ENCODE measurements at places on chromosomes 7 and 10.

DNA sequence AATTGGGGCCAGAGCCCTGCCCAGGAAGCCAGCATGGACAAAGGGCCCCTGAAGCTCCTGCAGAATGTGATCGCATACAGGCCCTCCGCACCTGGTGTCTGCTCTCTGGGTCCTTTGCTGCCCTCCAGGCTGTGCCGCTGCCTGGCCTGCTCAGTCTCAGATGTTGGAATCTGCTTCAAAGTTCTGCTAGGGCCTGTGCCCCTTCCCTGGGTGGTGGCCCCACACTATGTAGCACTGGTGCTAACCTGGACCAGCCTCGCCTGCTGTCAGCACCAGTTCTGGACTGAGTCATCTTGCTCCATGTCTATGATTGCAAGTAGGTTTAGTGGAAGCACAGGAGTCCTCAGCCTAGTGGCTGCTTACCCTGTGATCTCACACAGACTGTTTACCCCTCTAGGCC is 6.3 kb downstream of the MAT1A start:
- no peak for DNase-seq

- DNase-seq = no peak
Observed at GRCh38 chr7:50274361-50274760, 30.2 kb upstream of the IKZF1 start.

DNA sequence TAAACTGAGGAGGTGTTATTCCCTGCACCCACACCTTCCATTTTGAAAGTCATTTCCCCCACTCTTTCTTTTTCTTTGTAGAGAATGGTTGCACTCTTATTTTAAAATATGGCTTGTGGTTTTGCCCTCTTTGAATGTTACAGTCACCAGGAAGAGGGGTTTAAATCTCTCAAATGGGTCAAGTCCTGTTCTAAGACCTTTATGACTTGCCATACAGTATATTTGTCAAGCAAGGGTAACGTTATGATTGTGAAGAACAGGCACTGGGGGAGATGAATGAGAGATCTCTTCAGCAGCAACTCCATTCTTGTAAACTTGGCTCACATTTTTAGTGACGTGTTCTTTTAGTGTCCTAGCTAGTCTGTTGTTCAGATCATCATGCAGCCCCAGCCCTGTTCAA is 634.7 kb downstream of the KCNMA1 start:
- DNase-seq = no peak

GRCh38 chr7:156773966-156774365 is 119.0 kb downstream of the LMBR1 start:
- DNase-seq = no peak

DNA sequence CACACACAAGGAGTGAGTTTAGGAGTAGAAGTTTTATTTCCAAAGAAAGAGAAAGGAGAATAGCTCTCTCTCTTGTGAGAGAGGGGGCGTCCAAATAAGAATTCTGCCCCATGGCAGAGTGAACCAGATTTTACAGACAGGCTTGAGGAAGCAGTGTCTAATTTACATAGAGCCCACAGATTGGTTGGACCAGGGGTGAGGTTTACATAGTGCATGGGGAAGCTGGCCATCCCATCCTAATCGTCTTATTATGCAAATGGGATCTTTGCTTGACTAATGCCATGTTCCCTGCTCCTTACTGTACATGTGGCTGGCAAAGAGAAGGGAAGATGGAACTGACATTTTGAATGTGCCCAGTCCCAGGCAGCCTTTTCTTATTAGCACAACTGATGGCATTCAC is 60.0 kb upstream of the ACSM6 start:
- no peak for DNase-seq

GRCh38 chr7:121085922-121086321 is 97.4 kb downstream of the CPED1 start:
- no peak for DNase-seq

- DNase-seq = no peak
Observed at GRCh38 chr7:158076215-158076614, 511.4 kb downstream of the PTPRN2 start.

DNA sequence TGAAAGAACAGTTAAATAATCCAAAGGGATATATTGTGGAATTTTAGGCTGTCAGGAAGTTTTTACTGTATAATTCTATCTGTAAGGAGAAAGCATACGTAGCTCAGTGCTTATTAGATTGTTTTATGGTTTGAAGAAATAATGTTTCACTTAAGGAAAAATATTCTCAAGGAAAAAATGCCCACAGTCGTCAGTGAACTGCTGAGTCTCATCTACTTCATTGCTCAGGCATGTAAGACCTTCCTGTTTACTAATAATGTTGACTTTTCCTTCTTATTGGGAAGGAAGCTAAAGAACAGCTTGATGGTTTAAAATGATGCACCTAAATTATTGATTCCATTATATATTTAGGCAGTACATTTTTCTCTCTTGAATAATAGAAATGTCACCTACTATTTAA is 304.2 kb downstream of the SDK1 start:
- DNase-seq = no peak

- DNase-seq = peak; percentile 48
Observed at GRCh38 chr7:37709631-37710509, 26.3 kb downstream of the GPR141 start.

DNA sequence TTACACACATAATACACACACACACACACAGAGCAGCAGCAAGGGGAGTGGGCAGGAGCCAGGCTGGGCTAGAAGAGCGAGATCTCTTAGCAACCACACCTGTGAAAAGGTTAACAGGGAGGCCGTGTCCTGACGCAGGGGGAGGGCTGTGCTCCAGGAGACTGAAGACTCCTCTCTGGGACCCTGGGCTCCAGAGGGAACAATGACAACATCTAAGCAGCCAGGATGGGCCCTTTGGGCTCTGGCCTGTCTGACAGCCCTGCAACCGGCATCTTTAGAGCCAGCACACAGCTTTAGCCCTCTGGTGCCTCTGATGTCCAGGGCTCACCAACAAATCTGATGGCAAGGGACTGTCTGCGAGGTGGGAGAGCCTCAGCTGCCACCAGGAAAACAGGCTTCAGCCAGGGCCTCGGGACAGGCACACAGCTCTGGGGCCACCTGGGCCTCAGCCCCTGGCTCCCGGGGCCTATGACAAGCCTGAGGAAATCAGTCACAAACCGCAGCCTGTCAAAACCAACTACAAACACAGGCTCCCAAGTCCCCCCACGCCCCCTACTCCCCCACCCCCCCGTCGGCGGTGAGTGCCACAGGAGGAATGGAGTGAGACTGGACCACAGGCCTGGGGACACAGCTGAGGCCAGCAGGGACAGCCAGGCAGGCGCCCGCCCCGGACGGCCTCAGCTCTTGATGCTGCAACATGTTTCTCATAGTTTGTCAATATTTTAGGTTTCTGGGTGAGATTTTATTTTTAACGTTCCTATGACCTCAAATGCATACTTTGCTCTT is 102.8 kb downstream of the TNS3 start:
- no peak for DNase-seq

GRCh38 chr7:151774951-151775350 is 102.0 kb downstream of the PRKAG2 start:
- no peak for DNase-seq

DNA sequence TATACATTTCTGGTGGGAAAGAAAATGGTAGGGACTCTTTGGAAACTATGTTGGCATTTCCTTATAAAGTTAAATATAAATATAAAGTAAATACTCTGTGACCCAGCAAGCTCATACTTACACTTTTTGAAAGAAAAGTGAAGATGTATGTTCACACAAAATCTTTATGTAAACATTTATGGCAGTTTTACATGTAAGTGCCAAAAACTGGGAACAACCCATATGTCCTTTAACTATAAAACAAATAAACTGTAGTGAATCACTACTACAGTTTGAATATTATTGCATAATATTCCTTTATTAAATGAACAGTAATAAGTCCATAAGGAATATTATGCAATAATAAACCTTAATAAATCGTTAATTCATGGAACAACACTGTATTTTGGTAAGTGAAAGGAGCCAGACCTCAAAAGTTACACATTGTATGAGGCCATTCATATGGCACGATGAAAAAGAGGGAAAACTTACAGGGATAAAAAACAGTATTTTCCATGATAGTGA is 1660.3 kb upstream of the LRRTM3 start:
- DNase-seq = no peak

- DNase-seq = no peak
Observed at GRCh38 chr7:80829527-80829926, 89.3 kb downstream of the SEMA3C start.

DNA sequence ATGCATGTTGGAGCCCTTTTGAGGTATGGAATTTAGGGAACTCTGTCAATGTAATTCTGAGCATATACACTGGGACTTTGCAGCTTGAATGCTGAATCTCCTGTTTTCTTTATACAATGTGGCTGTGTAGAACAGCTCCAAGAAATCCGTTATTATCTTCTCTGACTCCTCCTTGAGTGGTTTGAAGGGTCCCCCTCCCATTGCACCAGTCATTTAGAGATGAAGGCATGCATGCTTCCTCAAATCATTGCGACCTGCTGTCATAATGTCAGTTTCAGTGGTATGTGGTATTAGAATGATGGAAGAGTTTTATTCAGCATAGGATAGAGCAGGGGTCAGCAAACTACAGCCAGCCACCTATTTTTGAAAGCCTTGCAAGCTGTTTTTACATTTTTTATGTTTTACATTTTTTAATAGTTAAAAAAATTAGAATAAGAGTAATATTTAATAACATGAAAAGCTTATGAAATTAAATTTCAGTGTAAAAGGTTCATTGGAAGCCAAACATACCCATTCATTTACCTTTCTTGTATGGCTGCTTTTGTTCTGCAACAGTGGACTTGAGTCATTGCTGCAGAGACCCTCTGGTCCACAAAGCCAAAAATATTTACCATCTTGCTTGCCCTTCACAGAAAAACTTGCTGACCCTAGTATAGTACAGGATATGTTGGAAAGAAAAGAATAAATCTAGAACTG is 8.1 kb downstream of the STK17A start:
- peak; percentile 63 for DNase-seq

GRCh38 chr10:125984346-125984745 is 88.0 kb downstream of the FANK1 start:
- DNase-seq = no peak

- DNase-seq = peak; percentile 75
Observed at GRCh38 chr10:134247-135131, 766 bp upstream of the ZMYND11 start.

DNA sequence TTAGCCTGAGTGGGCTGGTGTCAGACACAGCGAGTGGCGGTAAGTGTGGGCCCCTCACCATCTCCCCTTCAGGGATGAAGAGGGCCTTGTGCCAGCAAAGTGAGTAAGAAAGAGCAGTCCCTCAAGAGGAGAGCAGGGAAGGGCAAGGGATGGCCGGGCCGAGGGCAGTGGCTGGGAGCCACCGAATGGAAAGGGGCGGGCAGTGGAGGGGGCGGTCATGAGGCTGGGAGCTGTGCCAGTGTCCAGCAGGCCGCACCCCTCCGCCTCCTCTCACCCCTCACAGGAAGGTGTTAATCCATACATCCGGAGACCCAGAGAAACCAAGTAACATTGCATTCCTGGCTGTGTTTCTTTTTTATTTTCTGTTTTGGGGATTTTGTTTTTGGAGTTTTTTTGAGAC is 28.6 kb upstream of the RASGEF1A start:
- no peak for DNase-seq

- no peak for DNase-seq
Observed at GRCh38 chr7:150453892-150454291, 3.5 kb downstream of the GIMAP8 start.

- no peak for DNase-seq
Observed at GRCh38 chr7:131346885-131347592, 19.4 kb downstream of the MKLN1 start.

GRCh38 chr10:11699550-11700097 is 42.6 kb upstream of the ECHDC3 start:
- DNase-seq = no peak

DNA sequence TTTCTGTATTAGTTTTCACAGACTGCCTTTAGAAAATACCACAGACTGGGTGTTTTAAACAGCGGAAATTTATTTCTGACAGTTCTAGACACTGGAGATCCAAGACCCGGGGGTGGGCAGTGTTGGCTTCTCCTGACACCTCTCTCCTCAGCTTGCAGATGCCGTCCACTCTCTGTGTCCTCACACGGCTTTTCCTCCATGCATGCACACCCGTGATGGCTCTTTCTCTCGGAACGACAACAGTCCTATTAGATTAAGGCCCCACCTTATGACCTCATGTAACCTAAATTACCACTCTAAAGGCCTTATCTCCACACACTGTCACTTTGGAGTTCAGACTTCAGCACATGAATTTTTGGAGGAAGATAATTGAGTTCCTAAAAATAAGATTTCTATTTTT is 142.9 kb upstream of the VWC2 start:
- no peak for DNase-seq

DNA sequence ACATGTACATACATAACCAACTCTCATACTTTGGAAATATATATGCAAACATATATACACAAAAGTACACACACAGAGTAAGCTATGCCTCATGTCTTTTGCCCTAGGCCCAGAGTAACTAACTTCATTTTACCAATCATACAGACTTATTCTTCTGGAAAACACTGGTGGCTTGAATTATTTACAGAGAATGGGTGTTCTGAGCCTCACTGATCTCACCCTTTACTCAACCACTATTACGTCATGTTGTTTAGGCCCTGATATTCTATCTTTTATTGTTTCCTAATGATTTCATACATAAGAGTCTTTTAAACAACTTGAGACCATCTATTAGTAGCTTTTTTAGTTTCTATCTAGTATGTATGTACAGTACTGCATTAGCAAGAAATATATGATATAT is 43.0 kb downstream of the ANK3 start:
- no peak for DNase-seq

DNA sequence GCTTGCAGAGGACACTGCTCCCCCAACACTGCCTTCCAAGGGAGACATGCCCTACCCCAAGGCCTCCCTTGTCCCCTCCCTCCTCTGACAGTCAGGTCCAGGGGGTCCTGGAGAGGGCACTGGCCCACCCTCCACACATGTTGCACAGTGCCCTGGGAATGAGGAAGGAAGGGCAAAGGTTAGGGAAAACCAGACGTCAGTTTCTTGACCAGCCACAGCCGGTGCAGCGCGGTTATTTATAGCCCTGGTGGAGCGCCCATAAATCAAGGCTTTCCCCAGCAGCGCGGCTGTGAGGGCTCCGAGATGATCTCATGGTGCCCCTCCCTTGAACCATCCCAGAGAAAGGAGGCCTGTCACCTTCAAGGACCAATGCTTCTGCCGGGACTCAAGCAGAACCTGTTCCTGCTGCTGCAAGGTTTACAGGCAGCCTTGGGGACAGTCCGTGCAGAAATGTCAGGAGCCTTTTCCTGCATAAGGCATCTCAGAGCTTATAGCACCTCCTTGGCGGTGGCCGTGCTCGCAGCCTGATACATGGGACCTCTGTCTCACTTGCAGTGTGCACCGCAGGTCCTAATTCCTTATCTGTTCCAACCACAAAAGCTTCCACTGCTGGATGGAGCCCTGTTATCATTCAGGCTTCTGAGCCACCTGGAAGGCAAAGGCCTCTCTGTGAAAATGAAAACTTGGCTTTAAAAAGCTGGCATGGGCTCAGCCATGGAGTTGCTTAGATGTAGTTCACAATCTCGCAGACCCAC is 127.3 kb downstream of the LHPP start:
- DNase-seq = no peak

Data from GM13977 (cell line).